ENCODE measurements at places on chromosomes 3 and 15.

DNA sequence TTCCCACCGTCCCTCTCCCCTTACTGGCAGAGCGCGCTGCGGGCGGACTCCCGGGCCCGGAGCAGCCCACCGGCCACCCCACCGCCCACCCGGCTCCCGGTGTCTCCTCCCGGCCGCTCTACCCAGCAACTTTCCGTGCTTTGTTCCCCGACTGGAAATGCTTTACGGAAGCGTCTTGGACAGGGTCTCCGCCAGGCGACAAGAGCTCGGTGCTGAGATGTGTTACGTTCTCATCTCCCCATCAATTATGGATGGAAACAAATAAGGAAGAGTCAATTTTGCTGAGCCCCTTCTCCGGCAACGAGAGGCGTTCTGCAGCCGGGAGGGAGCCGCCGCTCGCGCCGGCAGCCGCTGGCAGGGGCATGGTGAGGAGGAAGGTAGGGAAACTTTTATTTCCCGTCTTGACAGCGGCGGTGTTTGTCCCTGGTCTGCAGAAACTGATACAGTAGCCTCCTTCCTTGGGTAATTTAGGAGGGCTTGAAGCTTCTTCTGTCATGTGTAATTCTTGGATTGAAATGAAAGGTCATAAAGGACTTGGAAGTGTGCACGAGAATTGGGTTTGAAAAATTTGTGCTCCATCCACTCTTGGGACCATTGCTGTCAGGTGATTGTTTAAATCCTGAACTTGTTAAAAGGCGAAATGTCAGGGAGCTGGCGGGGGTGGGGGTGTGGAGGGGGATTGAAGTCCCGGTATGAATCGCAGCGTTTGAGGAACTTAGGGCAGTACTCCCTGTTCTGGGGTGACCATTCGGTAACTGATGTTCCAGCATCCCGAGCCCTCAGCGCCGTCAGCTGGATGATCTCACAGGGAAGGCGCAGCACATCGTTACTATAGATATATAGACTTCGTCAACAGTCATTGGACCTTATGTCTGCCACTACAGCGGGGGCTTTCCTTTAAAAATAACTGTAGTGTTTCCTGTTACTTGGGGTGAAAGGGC lies 1.5 kb downstream of the SEMA6D start:
- no peak for DNase-seq

- no peak for DNase-seq
Observed at GRCh38 chr15:63902671-63903035, 68.9 kb upstream of the HERC1 start.

- DNase-seq: no peak
Observed at GRCh38 chr15:101121511-101122090, 130.2 kb downstream of the CHSY1 start.

DNA sequence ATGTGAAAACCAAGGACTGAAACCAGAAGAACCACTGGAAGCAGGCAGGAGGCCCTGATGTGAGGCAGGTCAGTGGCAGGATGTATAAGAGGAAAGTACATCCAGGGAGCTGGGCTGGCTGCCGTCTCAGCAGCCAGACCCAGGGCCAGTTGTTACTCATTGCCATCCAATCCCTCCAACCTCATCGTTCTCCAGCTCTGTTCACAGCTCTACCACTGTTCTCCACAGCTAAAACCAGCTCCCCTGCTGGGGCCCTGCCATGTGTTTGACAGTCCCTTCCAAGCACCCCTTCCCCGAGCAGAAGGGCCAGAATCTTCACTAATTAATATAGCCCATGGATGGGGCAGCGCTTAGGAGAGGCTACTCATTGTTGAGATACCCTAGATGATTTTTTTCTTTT lies 206.6 kb downstream of the MECOM start:
- no peak for DNase-seq

- no peak for DNase-seq
Observed at GRCh38 chr3:87856126-87856525, 202.7 kb downstream of the CGGBP1 start.

DNA sequence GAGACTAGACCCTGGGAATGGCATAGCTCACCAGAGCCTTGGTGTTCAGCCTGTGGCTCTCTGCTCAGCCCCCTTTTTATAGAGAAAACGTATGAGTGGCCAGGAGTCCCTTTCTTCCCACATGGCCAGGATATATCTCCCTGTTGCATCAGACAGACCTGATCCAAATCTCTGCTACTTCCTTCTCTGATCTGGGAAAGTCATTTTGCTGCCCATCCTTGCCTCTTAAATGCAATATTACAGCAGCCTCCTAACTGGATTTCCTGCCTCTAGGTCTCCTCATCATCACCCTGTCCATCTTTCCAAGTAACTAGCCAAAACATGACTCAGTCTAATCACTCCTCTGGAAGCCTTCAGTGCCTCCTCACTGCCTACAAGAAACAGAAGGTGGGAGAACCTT lies 42.9 kb downstream of the CTDSPL start:
- DNase-seq: no peak

GRCh38 chr3:43023066-43023465 lies 44.0 kb downstream of the GASK1A start:
- no peak for DNase-seq

GRCh38 chr3:191236646-191237045 lies 37.6 kb downstream of the OSTN start:
- no peak for DNase-seq

DNA sequence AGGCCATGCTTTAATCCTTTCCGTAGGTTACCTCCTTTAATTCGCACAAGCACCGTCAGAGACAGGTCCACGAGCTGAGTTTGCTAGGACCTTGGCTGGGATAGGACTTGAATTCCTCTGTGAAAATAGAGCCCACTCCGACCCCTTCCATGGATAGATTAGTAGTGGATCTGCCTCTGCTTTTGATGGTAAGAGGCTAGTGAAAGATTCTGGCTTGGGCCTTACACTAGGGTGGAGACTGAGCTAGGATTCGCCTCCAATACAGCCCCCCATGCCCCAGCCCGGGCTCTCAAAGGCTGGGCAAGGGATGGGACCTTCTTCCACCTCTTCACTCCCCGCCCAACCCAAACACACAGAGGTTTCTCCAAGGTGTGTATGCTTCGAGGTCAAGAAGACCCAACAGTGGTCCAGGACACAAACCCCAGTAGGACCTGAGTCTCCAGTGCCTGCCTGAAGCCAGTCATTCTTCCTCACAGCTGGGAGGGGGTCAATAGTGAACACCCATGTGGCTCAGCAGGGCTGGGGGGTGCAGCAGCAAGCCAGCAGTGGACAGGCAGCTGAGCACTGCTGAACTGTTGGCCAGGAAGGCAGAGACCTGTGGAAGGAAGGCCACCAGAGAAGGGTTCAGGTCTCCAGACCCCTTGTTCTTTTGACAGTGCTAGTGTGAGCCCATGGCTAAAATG lies 75.7 kb downstream of the SPSB4 start:
- DNase-seq: no peak

- no peak for DNase-seq
Observed at GRCh38 chr3:191889756-191890155, 428.8 kb downstream of the PYDC2 start.
